ENCODE measurements at places on chromosomes 2 and 18.

DNA sequence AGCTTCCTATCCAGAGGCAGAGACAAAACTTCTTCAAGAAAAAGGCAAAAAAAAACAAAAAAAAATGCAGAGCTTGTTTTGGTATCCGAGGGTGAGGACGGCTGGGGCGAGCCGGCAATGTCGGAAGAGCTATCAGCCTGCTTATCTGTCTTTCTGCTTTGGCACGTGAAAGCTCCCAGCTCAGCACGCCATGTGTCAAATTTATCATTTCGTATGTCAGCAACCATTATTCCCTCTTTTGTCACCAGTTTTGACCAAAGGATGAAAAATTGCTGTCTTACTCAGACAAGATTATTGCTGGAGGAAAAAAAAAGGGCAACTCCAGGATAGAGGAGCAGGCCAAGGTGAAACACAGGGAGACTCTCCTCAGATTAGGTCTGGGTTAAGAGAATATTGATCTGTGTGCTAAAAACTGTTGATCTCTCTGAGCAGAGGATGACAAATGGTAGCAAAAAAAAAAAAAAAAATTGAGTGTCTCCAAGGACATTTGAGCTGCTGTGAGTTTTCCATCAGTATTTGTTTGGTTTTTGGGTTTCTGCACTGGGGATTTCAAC is 532.0 kb upstream of the POU3F3 start:
- DNase-seq, result no peak

DNA sequence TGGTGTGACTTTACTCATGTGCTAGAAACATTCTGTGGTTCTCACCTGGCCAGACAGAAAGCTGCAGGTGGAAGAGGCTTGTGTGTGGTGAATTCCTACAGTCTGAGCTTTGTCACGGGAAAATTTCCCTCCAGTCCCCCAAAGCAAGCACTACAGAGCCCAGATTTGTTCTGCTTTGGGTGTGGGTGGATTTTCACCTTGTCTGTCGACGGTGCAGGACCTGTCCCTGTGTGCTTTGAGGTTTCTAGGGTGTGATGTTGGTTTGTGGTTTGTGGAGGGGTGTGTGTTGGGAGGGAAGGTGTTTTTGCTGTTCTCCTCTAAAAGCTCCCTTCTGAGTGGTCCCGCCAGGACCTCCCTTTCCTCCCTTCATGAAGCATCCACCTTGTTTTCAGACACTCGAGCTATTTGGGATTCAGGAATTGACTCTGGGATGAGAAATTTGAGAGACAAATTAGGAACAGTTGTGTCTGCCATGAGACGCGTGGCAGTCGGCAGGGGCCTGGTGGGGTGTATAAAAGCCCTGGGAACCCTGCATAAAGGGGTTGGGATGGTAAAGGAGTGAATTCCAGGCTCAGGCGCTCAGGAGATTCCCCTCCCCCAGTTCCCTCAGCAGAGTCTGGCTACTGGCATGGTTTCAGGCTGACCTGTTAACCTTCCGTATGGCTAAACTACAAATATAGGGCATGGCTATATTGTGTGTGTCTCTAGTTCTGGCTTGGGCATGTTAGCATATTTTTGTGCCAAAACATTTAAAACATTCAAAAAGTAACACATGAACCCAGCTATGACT is 65.5 kb downstream of the DGKD start:
- no peak for DNase-seq

DNA sequence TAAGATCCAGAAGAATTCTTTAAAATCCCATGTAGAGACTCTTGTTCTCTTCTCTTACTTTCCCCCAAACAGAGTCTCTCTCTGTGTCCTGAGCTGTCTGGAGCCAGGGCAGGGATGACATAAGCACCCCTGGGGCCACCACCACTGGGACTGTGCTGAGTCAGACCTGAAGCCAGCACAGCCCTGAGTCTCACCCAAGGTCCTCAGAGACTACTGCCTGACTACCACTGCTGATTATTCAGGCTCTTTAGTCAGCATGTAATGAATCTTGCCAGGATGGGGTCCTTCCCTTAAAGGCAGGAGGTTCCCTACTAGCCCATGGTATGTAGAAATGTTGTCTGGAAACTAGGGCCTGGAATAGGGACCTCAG is 34.9 kb upstream of the DYNC1I2 start:
- DNase-seq, result no peak

DNA sequence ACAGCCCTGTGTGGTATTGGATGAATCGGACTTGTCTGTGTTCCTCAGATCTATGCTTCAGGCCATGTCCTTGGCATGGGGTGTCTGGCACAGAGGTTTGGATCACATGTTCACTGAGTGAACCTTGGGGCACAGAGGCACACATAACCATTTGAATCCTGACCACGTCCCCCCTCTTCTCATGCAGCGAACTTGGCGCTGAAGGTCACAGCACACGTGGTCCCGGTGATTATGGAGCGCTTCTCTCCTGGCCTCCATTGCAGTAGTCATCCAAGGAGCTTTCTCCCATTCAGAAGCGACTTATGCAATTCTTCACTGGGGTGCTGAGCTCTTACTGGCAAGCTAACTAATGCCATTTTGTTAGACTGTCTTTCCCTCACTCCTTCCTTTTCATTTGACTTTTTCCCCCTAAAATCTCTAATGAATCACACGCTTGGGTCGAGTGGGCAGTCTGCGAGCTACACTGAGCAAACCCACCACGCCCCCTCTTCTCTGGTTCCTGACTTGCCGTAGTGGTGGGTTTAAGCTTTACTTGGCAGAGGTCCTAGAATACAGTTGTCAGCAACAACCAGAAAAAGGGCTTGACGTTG is 59.4 kb downstream of the KCNG2 start:
- no peak for DNase-seq

DNA sequence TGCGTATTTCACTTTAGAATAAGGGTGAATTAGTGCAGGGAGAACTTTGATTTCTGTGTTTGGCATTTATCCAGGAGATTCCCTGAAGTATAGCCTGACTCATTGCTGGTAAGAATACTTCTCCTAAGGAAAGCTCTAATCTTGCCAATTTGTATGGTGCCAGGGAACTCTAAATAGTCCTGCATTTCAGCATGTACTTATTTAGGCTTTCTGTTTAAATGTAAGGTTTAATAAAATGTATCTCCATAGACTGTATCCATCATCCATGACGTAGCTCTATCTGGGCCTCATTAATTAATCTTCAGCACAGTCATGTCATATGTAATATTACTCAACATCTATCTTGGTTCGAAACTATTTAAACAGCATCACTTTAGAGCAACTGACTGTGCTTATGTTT is 127.7 kb downstream of the DOK6 start:
- no peak for DNase-seq

DNA sequence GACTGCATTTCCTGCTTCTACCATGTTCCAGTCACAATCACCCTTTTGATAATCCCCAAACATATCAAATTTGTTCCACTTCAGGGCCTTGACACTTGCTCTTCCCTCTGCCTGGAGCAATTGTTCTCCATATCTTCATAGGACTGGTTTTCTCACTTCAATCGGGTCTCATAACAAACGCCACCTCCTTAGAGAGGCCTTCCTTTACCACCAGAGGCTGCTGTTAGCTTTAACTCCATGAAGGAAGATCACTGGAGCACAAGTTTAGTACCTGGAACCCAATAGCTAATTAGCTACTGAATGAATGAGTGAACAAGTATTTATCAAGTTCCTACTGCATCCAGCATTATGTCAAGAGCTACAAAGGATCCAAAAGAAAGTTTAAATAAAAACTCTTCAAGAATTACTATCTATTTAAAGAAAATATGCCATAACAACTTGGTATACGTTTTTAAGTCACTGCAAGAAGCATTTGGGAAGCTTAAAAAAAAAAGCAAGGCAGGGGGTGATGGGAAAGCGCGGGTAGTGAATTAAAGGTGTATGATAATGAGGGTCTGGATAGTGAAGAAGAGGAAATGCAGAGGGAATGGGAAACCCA is 58.8 kb downstream of the BAZ2B start:
- DNase-seq, result no peak
